8988T (cell line): ENCODE measurements at places on chromosomes 5 and 9.

- DNase-seq = no peak
These were observed 42.8 kb downstream of the NEURL1B start for GRCh38 chr5:172683645-172684471.

GRCh38 chr5:6228257-6229250 lies 149.8 kb downstream of the MED10 start:
- no peak for DNase-seq

- no peak for DNase-seq
These were observed 136.9 kb upstream of the PRR16 start for GRCh38 chr5:120327180-120327579.

DNA sequence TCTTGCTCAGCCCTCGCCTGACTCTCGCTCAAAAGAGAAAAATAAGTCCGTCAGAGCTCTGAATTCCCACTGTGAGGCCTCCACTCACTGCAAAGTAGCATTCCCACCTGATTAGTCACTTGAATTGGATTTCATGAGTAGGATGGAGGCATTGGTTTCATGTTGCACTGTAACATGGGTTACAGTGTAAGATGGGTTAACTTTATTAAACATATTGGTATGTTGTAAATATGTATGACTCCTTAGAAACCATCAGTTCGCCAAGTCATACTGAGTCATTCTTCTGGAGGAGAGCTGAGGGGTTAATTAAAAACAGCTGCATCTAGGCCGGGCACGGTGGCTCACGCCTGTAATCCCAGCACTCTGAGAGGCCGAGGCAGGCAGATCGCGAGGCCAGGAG lies 93.8 kb upstream of the BNC2 start:
- no peak for DNase-seq

DNA sequence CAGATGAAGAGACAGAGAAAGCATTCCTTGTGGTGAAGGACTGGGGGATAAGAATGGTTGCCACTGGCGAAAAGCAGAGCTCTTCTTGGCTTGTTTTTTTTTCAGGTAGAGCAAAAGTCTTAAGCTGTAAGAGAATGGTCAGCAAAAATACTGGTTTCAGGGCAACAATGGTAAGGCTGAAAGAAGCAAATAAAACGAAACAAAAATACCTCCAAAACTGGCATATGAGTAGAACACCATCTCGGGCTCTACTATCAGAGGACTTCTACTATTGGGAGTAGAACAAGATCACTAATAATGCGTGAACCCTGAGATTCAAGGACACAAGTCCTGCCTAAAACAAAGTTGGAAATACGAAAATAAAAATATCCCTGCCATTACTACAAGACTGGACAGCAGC lies 1823.2 kb upstream of the CDH6 start:
- DNase-seq = no peak

- DNase-seq = no peak
These were observed 233.1 kb upstream of the GAS1 start for GRCh38 chr9:87180361-87180760.

DNA sequence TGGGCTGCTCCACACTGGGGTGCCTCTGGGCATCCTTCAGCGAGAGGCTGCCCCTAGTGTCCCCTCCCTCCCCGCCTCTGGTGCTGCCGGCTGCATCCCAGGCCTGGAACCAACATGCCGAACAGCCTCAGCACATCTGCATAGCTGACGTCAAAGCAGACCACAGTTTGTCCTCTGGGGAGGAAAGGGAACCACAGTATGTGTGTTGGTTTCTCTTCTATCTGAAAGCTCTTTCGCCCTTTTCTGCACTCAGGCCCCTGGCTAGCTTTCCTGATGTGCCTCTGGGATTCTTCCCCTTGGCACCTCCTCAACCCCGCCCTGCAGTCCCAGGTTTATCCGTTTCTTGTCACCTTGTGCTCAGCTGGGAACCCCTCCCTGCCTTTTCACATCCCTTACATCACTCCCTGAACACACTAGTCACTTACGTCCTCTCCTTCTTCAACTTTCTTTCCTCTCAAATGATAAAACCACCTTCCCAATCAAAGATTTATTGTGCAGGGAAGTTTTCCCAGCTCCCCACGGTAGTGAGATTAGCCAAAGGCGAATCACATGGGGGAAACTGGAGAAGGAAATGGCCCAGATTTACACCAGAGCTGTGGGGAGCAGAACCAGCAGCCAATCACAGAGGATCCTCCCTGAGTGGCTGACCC lies 35.5 kb upstream of the B4GALT1 start:
- DNase-seq = no peak

DNA sequence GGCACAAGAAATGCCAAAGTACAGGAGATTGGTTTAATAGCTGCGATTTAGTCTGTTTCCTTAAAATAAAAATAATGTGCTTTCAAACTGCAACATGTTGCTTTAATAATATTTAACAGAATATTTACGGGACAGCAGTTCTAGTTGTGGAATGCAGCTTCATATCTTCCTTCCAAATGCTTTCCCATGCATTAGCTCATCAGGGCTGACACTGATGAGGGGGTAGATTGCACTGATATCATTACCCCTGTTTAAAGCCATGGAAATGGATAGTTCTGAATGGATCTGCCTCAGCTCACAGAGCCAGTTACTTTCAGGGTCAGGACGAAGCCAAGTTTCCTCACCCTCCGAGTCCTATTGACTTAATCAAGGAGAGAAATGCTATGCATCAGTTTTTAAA lies 93.2 kb upstream of the OSMR start:
- DNase-seq = no peak

GRCh38 chr9:113228130-113228665 lies 6.9 kb downstream of the SLC31A1 start:
- DNase-seq = no peak

- DNase-seq = no peak
These were observed 99.3 kb downstream of the KCNIP1 start for GRCh38 chr5:170603109-170603508.

DNA sequence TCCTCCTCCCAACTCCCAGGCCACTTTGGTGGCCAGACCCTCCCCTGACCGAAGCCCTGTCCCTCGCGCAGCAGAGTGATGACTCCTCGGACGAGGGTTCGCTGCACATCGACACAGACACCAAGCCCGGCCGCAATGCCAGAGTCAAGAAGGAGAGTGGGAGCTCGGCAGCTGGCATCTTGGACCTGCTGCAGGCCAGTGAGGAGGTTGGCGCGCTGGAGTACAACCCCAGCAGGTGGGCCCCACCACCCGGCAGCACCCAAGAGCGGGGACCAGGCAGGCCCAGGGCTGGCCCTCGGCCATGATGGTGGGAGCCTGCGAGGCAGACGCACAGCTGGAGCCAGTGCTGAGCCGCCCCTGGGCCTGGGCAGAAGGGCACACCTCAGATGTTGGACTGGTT lies 90.6 kb downstream of the PHF2 start:
- no peak for DNase-seq

- no peak for DNase-seq
These were observed 1.9 kb downstream of the DBH start for GRCh38 chr9:133638076-133638475.

DNA sequence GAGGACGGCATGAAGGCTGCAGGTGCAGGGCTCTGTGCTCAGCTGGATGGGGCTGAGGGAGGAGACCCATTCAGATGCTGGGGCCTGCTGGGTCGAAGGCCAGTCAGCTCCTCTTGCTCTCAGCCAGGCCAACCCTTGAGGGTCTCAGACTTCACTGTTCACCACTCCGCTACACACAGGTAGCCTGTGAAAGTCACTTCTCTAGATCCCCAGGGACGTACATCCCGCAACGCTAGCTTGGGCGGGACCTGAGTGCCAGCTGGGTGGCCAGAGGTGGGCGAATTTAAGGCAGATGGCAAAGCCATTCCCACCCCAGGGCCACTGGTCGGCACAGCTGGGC lies 42.2 kb upstream of the FCN1 start:
- DNase-seq = no peak

DNA sequence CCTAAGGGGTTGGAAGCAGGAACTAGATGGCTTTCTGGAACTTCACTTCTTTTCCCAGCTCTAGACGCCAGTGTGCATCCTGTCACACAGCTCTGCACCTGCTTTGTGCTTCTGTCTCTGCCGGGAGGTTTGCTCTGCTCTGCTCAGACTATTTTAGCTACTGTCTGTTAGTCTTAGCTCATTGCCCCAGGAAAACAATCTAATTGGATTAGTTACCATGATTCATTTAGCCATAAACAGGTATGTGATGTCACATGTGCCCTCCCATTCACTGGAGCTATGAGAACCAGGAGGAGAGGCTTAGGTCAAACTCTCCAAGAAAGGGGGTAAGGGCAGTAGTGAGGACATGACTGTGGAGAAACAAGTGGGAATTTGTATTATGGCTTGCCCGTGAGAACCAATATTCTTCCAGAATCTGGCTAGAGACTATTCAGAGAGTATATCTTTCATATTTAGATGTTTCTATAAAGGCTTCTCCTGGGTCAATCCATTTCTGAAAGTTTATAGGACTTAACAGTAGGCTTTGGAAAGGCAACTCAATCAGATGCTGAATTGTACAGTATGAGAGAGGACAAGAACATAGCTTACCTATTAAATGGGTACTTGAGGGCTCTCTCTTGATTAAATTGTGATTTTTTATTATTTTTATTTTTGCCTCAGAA lies 22.4 kb upstream of the NREP start:
- DNase-seq = no peak

DNA sequence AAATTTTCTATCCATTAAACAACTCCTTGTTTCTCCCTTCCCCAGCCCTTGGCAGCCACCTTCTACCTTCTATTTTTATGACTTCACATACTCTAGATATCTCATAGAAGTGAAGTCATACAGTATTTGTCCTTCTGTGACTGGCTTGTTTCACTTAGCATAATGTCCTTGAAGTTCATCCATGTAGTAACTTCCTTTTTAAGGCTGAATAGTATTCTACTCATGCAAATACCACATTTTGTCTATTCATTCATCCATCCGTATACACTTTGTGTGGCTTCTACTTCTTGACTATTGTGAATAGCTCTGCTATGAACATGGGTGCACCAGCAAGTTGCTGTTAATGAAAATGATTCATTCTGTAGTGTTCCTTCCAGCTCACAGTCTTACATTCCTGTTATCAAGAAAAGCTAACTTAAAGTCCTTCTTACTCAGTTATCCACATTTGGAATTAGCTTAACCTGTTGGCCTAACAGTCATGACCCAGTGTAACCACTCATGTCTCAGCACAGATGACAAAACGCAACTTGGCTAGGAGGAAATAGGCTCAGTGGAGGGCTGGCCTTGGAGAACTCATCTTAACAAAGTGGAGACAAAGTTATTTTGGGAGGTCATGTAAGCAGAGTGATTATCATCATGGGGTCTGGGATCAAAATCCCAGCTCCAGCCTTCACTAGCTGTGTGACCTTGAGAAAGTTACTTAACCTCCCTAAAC lies 129.7 kb upstream of the MAP3K1 start:
- no peak for DNase-seq

DNA sequence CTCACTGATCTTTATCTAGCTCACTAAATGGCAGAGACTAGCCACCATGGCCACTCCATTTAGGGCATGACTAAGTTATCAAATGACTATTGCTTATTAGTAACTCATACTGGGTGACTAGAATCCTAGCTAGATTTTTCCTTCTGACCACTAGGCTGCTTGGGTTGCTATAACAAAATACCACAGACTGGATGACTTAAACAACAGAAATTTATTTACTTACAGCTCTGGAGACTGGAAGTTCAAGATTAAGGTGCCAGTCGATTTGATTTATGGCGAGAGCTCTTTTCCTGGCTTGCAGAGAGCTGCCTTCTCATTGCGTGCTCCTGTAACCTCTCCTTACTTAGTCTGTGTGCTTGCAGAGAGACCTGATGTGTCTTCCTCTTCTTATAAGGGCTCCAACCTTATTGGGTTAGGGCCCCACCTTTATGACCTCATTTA lies 55.0 kb upstream of the APC start:
- DNase-seq = no peak

DNA sequence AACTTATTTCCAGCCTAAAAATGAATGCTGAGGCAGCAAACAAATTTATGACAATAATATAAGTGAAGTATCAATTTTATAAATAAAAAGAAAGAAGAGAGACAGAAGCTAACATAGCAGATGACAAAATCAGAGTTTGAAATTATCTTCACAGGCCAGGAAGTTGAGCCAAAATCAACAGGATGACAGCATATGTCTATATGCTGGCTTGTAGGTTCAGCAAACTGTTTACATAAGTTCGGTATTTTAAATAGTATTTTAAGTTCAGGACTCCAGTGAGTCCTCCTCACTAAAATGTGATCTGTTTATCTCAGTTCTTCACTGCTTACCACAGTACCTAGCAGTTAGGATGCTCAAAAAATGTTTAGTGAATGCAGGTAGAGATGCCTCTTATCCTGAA lies 359.6 kb upstream of the SMC2 start:
- DNase-seq = no peak

DNA sequence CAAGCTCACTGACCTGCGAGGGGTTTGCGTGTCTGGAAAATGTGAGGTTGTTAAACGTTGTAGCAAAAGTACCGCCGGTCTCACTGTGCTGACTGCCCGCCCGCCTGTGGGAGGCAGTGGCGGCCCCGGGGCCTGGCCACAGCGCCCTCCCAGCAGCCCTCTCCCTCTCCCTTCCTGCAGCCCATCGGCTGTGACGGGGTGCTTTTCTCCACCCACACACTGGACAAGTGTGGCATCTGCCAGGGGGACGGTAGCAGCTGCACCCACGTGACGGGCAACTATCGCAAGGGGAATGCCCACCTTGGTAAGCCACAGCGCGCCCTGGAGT lies 6.2 kb downstream of the ADAMTSL2 start:
- DNase-seq = no peak

GRCh38 chr5:131649161-131649560 lies 14.1 kb upstream of the RAPGEF6 start:
- no peak for DNase-seq

DNA sequence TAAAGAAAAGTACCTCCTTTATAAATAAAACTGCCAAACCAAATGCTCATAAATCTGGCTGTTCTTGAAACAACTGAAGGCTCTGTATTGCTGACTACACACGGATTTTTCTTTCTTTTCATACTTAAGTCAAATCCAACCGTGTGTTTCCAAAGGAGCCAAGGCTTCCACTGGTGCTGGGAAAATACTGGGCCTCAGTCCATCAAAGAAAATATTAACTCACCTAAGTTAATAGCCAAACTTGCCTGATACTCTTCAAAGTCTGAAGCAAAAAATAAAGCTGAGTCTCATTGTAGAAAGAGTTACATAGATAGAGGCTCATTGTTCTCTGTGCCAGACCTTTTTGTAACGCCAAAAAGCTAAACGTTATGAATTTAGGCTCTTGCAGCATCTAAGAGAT lies 350.4 kb upstream of the CDH9 start:
- no peak for DNase-seq

- no peak for DNase-seq
These were observed 38.2 kb downstream of the FBXW2 start for GRCh38 chr9:120755044-120755443.

- DNase-seq = no peak
These were observed 127.3 kb downstream of the XRCC4 start for GRCh38 chr5:83204651-83205050.

DNA sequence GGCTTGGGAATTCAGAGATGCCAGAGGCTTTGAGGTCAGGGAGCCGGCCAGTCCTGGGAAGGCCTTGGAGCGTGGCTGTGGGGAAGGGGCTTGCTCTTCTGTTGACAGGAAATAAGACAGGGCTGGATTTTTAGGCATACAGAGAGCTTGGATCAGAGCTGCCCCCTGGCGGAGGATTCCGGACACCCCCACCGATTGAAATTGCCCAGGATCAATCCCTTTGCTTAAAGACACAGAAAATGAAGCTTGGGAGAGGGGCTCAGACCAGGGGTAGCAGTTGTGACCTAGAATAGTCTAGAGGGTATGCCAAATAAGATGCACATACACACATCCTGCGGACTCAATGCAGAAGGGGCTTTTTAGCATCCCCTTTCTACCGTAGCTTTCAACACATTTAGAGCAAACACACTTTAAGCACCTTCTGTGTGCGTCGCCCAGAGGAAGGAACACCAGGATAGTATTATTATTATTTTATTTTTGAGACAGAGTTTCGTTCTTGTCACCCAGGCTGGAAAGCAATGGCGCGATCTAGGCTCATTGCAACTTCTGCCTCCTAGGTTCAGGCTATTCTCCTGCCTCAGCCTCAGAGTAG lies 1.7 kb upstream of the NTMT1 start:
- DNase-seq = peak; percentile 71
